Cerebellar nuclear complex (tissue), 1 donor: ENCODE measurements at places on chromosomes 5 and 9.

GRCh38 chr5:160792281-160792680, 59.7 kb downstream of the ATP10B start:
- DNase-seq: no peak

GRCh38 chr5:29719171-29719570, 1474.3 kb upstream of the CDH6 start:
- no peak for DNase-seq

DNA sequence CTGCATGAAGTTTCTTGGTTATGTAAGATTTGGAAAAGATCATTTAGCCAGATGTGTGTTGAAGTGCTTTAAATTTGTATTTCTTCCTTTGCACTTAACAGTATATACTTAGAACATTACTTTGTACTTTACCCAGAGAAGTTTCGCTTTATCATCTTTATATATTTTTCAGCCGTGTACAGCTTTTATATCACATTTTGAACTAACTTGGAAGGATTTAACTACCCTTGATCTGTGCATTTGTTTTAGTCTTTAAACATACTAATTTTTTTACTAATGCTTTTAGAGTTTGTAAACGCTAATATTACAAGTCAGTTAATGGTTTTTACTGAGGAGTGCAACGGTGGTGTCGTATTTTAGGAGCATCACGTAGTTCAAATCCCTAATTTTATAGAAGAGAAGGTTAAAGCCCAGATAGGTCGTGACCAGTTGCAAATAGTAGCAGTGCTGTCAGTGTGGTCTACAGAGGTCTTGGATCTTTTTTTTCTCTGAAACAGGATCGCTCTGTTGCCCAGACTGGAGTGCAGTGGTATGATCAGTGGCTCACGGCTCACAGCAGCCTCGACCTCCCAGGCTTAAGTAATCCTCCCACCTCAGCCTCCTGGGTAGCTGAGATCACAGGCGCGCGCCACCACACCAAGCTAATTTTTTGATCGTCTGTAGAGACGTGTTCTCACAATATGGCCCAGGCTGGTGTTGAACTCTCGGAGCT, 2.0 kb downstream of the MATR3 start:
- DNase-seq: no peak

DNA sequence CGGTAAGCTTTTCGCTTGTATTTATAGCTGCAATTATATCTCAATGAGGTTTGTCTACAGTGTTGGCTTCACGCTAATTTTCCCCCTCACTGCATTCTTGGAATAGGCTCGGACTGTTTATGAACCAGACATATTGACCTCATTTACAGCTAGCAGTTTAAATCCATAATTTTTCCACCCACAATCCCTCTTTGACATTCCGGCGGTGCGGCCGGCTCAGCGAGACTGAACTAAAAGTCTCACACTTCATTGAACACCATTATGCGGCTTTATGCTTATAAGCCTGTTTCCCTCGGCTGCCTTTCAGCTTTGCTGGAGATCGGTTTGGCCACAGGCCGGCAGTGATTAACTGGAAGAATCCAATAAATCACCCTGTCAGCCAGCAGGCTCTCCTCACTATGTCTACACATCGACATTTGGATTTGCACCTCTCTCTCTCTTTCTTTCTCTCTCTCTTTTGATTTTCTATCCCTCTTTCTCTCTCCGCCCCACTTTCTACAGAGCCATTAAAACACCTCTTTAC, 315.0 kb upstream of the TLE4 start:
- no peak for DNase-seq
